ENCODE measurements at places on chromosomes 5 and 9.
A peak's percentile ranks its signal among the peaks of the same experiment; 100 is the strongest.

DNA sequence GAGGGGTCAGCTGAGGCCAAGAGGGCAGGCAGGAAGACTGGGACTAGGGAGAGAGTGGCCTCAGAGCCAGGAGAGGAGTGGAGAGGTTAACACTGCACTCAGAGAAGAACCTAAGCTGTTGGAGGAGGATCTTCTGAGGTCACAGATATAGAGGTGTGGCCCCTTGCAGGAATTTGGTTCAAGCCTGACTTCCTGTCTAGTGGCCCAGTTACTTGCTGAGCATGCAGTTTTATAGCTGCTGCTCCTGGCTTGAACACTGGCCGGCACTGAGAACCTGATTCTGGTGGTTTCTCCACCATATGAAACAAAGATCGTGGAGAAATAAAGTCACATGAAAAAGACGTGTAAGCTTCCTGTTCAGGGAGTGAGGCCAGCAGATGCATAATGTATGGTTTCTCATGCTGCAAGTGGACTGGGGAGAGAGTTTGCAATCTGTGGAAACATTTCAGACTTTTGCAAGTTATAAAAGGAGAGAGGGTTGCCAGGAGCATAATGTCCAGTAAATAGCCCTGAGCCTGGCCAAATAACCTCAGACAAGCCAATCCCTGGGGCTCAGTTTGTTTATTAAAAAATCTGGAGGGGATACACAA lies 82.6 kb downstream of the GALNT10 start:
- no peak for DNase-seq

GRCh38 chr9:121640076-121640475 lies 11.4 kb upstream of the DAB2IP start:
- DNase-seq, result peak; percentile 20

- no peak for DNase-seq
These were observed 20.4 kb downstream of the UHRF2 start for GRCh38 chr9:6433410-6433809.

DNA sequence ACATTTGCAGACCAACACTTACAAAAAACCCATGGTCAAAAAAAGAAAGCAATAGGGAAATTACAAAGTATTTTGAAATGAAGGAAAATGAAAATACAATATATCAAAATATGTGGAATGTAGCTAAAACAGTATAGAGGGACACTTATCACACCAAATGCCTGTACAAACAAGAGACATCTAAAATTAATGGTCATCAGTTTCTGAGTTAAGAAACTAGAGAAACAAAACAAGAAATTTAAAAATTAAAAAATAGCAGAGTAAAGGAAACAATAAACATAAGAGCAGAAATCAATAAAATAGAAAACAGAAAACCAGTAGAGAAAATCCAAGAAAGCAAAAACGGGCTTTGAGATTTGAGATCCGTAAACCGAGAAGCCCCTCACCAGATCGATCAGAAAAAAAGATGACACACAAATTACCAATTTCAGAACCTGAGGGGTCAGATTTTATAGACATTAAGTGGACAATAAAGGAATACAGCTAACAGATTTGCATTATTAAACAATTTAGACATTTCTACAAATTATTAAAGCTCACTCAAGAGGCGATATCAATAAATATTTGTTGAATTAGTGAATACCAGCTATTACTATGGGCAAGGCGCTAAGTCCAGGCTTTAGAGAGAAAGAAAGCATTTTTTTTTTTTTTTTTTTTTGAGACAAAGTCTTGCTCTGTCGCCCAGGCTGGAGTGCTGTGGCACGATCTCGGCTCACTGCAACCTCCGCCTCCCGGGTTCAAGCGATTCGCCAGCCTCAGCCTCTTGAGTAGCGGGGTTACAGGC lies 1.0 kb upstream of the TENT2 start:
- no peak for DNase-seq

GRCh38 chr5:73498057-73498992 lies at the start of gene BTF3:
Gene BTF3 (plus strand): TSS chr5:73498442. CDS start chr5:73498668, 226 bp downstream.
- peak; percentile 91 for DNase-seq

GRCh38 chr5:39283231-39283818 lies 64.0 kb upstream of the FYB1 start:
- DNase-seq, result peak; percentile 35

DNA sequence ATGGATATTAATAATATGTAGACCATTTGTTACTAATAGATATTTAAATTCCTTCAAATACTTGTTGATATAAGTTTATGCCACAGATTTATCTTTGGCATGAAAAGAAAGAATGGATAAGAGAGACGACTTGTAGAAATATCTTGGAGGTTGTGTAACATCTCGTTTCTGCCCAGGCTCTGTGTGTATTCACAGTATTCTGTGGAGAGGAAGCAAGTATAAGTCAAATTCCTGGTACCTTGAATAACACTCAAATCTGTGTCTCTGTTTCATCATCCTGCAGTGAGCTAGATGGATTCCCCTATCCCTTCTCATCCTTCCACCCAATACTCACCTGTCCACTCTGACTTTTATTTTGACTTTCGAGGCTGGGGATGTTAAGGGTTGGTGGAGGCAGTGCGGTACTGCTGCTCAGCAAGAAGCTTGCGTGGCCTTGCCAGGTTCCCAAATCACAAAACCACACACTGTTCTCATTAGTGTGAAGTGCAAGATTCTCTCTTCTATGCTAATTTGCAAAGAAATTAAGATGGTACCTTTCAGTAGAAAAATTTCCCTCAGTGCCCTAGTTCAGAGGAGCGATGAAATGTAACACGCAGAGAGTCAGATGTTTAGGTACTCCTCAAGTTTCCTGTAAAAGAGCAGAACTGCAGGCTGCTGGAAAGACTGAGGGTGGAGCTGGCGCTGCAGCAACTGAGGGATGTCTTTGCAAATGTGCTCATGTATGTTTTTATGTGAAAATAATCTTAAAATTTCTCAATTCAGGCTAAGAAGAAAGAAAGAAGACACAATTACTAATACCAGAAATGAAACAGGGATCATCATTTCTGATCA lies 42.6 kb upstream of the ANKRD18A start:
- DNase-seq, result no peak

GRCh38 chr9:98580956-98581355 lies 127.8 kb downstream of the GABBR2 start:
- no peak for DNase-seq

DNA sequence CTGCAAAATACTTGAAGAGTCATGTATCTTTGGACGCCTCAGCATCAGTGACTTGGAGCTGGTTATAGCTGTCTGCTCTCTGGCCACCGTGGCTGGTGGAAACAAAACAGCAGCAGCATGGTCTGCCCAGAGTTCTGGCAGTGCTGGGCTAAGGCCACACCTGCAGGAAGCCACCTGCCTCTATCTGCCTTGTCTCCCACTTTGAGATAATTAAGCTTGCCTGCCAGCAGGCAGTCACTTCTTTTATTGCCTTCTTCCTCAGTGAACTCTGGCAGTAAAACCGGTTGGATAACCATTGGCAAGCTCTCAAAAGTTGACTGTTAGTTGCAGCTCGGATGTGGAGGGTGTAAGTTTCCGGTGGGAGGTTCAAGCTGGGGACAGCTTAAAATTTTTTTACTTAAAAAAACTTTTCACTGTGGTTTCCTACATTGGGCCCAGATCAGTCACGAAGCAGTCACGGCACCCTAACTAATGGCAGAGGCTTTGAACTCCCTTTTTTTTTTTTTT lies 4.9 kb downstream of the SMIM3 start:
- peak; percentile 55 for DNase-seq

- no peak for DNase-seq
These were observed 14.9 kb upstream of the FCN1 start for GRCh38 chr9:134932606-134933005.

DNA sequence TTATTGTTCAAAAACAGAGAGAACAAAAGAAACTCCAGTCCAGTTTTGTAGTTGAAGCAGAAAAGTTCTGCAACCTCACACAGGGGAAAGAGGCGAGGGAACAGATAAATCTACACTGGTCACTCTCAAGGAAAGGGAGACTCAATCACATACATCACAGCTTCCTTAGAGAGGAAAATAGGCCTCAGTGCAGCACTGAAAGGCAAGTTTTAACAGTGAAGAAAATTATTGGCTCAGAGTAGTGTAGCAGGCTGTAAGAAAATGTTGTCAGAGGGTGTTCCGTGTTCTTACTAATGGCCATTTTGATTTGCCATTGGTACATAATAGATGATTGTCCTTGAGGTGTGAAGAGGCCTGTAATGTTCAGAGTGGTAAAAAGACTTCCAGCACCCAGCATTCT lies 530.0 kb upstream of the CDH6 start:
- DNase-seq, result no peak

- DNase-seq, result no peak
These were observed 130.0 kb downstream of the MVB12B start for GRCh38 chr9:126456441-126457174.

DNA sequence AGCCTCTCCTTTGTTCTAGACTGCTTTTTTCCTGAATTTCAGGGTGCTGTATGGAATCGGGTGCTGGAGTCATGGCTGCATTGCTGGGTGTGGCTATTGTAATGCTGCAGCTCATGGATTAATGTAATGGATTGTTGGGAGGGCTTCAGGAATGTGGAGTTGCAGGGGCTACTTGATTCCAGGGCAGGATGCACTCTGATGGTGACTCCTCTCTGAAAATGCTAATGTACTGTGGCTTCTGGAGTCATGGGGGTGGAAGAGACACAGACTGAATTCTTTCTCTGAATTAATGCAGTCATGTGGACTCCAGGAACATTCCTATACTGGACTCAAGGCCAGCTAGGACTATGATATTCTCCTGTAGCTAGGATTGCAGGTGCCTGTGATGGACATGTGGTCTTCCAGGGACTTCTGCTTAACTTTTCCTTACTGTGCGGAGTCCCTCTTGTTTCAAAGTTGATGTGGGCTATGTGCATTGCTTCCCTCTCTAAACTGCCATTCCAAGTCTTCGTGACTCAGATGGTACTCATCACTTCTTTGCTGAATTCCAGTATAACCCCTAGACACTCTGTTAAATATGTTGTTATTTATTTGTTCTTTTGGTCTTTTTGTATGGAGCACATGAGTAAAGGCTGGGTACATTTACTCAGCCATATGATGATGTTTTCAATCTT lies 396.2 kb downstream of the KCTD16 start:
- DNase-seq, result no peak

DNA sequence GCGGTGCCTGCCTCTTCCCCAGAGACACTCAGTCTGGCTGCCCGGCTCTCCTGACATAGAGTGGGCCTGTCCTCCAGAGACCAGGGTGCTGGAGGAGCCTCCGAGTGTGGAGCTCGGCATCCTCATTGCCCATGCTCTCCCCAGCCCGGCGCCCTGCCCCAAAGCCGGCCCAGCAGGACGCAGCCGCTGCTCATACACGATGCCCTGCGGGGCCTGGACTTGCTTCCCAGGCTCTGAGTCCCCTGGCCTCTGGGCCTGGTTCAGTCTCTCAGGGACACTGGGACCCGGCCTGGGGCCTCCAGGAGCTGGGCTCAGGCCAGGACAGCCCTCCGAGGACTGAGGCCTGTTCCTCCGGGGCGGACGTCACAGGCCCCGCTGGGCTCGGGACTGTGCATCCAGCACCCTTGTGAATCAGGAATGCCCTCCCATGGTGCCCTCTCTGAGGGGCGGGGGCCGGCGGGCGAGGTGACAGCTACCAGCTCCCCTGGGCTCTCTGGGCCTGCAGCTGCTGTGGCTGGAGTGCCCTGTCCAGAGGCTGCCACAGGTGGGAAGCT lies 23.2 kb downstream of the TPPP start:
- no peak for DNase-seq

DNA sequence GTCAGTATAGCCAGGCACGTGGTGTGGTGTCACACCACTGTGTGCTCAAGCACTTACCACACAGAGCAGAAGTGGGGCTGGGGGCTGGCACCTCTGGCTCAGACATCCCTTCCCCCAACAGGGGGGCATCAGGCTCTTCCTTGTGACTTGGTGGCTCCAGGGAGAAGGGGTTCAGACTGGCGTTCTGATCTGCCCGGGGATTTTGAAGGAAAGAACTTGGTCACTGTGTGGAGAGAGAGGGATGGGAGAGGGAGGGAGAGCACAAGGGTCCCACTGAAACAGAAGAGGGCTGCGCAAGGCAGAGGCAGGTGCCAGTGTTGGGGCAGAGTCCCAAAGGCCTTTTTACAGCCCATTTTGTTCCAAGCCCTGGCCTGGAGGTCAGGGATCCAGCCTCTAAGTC lies 109.7 kb upstream of the ALDH1B1 start:
- DNase-seq, result no peak

- DNase-seq, result no peak
These were observed 75.0 kb downstream of the LIX1 start for GRCh38 chr5:97067296-97067850.

- no peak for DNase-seq
These were observed 7.5 kb upstream of the PLCXD3 start for GRCh38 chr5:41517909-41518308.

GRCh38 chr9:109538346-109538745 lies 40.2 kb upstream of the PTPN3 start:
- no peak for DNase-seq

GRCh38 chr5:115243412-115243811 lies 19.3 kb downstream of the PGGT1B start:
- DNase-seq, result no peak

GRCh38 chr5:132472431-132472830 lies 18.1 kb downstream of the IRF1 start:
- no peak for DNase-seq

DNA sequence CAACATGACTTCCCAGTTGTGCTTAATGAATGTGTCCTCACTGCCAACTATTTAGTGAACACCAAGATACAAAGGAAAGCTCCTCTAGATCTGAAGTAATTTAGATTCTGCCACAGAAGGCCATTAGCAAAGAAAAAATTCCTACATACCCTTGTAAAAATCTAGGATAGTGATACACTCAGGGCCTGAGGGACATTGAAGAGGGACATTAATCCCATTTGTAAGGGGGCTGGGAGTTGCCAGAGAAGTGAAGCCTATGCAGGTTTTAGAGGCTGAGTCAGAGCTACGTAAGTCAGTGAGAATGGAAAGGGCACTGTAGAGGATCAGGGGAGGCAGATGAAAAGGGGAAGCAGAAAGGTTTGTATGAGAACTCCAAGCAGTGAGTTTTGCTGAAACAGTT lies 286.9 kb upstream of the TARS1 start:
- DNase-seq, result no peak

DNA sequence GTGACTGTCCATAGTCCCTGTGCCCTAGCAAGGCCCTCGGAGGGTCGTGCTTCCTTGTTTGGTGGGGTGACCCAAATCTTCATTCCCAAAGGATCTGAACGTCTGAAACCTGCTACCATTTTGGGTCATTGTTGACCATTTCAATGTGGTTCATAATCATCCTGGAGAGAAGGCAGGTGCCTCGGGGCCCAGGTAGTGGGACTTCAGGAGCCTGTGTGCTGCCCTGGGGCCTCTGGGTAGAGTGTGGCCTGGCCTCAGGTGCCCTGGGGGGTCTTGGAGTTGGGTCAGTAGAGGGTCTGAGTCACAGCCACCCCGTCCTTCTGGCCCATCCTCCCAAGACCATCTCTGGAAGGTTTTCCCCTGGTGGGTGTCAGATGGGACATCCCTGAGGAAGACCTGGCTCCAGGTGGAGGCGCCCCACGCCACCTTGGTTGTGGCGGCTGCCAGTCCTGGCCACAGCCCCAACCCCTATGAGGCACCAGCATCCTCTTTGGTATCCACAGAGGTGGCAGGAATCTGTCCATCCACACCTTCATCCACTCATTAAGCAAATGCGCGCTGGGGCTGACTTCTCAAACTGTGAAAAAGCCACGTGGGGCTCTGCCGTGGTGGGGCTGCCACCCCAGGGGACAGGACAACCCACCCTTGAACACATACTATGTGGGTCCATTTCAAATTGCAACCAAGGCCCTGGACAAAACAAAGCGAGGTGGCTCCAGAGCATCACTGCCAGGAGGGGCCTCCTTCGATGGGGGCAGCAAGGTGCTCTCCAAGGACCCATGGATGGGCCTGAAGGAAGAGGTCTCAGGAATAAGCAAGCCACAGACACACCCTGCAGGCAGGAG lies 41.6 kb upstream of the FCN1 start:
- no peak for DNase-seq

All from stimulated activated CD4-positive, alpha-beta T cell treated with anti-CD3 and anti-CD28 coated beads, TNF-alpha, amount 100 ng/mL, for 48 hours (primary cell).